ENCODE measurements at places on chromosomes 13 and 19.

- no peak for DNase-seq
Measured at GRCh38 chr13:99315186-99315585, 8.0 kb upstream of the GPR183 start.

GRCh38 chr19:2059422-2060201 lies 8.6 kb upstream of the MKNK2 start:
- DNase-seq: no peak

DNA sequence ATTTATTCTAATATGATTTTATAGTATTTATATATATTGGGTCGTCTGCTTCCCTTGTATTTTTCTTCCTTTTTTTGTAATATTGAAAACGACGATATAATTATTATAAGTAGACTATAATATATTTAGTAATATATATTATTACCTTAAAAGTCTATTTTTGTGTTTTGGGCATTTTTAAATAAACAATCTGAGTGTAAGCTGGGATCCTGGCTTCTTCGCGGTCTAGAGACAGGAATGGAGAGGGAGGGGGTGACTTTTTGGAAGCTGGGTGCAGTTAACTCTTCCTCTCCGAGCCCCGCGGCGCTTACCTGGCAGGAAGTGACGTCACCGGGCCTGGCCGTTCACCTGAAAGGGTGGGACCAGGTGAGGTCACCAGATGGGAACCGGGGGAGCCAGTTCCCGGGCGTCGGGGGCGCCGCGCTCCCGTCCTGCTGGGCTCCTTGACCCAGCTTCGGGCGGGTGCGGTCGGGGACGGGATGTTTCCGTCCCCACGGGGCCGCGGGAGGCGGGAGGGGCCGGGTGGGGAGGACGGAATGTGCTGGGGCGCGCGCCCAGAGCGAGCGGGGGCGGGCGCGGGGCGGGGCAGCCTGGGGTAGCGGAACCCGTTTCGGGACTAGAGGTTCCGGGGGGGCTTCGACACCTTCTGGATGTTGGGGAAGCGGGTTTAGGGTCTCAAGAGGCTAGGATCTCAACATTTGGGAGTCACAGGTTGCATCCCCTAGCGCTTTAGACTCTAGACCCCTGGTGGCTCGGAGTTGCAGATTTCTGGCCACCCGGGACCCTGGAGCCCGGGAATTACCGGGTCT lies 2.8 kb downstream of the ZFP36 start:
- DNase-seq: no peak

GRCh38 chr19:13099073-13099999 lies 3.3 kb downstream of the LYL1 start:
- DNase-seq: no peak

DNA sequence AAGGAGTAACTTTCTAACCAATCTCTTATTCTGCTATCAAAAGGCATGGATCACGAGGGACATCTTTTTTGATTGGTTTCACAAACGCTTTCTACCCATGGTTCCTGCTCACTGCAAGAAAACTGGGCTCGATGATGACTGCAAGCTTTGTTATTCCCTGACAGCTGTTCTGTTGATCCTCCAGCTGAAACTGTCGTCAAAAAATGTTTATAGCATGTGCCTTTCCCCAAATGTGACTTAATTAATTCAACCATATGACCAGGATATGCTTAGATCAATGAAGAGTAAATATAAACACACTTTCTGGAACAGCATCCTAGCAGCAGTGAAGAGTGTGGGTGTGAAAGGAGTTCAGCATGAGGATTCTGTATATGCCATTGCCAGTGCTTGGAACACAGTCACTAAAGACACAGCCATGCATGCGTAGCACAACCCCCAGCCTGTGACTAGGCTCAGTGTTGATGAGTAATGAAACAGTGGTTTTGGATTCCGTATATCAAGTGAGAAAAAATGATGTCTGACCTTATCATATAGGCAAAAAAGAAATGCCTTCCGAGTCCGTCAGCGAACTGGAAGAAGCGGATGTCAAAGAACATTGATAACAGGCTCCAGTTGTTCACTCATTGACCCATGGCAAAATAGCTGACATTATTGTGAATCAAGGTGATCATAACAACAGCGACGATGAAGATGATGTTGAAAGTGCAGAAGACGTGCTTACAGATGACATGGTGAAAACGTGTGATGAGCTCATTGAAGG lies 347.4 kb downstream of the FGF9 start:
- DNase-seq: no peak

GRCh38 chr19:788983-789700 lies 8.1 kb upstream of the PTBP1 start:
- no peak for DNase-seq

DNA sequence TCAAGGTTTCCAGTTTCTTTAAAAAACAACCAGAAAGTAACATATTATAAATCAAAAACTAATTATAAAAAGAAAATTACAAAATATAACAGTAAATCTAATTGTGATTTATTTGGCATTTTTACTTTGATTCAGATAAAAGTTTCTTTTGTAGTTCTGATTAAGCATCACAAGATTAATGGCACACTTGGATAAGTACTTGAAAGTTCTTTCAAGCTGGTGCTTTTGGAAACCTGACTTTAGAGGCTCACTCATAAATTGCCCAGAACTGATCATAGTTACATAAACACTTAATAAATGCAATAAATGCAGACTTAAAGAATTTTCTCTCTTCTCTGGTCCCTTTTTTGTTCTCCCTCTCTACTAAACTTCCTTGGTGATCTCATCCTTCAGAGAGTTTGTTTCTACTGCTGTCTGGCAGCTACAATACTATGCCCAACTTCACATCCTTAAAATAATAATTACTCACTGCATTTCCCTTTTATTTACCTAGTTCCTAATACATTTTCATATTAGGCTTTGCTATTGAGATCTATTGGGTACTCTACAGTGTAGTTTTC lies 1417.0 kb downstream of the EFNB2 start:
- no peak for DNase-seq

DNA sequence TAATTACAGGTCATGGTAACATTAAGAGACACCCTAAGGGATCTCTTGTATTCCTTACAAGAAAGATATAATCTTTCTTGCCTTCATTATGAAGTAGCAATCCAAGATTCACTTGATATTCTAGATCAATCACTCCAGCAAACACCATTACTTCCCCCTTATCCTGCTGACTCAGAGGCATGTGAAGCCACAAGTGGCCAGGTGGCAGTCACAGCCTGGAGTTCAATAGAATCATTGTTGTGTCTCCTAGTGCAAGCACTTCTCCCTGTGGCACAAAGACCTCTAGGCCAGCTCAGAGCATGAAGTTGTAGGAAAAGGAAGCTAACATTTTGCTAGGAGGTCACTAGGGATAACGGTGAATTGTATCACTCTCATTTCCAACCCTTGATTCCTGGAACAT lies 864.3 kb upstream of the ATXN8OS start:
- no peak for DNase-seq

GRCh38 chr13:76383676-76384461 lies 502.3 kb downstream of the KCTD12 start:
- no peak for DNase-seq

GRCh38 chr19:35642312-35642711 lies 767 bp downstream of the ETV2 start:
- DNase-seq: peak; percentile 80

GRCh38 chr13:111551204-111551820 lies 230.9 kb downstream of the TEX29 start:
- DNase-seq: no peak

- DNase-seq: no peak
Measured at GRCh38 chr19:42115219-42115618, 17.0 kb downstream of the POU2F2 start.

DNA sequence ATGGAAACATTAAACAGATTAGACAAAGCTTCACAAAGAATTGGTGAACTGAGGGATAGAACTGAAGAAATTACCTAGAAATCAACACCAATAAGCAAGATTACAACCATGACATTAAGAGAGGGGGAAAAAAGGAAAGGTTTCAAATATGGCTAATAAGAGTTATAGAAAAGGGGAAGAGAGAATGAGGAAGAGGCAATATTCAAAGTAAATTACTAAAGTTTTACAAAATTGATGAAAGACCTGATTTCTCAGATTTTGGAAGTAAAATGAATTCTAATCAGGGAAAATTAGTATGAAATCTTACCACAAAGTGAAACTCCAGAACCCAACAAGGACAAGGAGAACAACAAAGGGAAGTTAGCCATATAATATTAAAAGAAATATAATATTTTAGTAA lies 187.4 kb downstream of the NBEA start:
- DNase-seq: no peak

- no peak for DNase-seq
Measured at GRCh38 chr13:82847595-82847994, 1034.7 kb downstream of the SLITRK1 start.

DNA sequence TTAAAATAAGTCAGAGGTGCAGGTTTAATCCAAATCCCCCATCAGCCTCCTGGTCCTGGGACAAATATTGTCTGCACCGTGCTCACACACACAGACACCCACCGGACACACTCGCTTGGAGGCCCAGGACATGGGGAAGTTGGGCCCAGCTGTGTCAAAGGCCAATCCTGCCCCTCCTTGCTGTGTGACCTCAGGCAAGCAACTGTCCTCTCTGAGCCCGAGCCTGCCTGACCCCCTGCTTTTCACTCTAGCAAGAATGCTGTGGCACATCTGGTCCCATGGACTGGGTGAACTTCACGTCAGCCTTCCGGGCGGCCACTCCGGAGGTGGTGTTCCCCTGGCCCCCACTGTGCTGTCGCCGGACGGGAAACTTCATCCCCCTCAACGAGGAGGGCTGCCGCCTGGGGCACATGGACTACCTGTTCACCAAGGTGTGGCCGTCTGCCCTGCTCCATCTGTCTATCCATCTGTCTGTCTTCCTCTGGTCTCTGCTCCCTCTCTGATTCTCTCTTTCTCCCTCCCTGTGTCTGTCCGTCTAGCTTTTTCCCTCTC lies 9.3 kb downstream of the UPK1A start:
- DNase-seq: no peak

- no peak for DNase-seq
Measured at GRCh38 chr19:19741184-19741583, 8.3 kb upstream of the ZNF14 start.

GRCh38 chr13:44899967-44900366 lies 89.3 kb downstream of the NUFIP1 start:
- no peak for DNase-seq

GRCh38 chr19:17170538-17171297 lies 44.4 kb upstream of the USE1 start:
- no peak for DNase-seq

DNA sequence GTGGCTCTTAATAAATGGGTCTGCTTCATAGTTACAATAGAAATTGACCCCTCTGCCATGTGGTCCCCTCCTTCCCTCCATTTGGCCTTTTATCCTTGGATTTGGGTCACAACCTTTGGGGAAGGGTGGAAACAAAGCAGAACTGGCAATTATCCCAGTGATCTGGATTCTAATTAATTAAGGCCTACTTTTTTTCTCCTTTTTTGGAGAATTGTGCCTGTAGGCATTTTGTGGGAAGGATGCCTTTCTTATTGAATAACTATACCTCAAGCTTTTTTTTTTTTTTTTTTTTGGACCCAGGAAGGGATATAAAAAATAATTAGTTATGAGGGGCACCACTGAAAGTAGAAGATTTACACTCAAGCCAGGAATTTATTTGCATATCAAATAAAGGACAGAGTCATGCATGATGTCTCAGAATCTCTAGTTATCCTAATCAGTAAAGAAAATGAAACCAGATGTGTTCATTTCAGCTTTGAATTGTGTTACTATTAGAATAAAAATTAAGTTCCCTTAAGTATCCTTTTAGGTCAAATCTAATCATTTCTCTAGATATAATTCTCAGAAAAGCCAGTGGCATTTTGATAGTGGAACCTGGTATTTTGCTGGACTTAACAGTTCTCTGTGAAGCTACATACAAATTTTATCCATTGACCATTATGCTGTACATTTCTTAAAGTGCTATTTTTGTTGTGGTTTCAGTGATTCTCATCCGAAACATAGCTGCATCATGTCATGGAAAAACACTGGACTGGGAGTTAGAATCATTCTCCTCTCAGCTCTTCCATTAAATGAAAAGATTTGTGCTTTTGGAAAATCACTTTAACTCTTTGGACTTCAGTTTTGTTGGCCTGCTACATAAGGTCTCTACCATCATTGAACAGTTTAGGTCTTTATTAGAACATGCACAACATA lies 129.3 kb downstream of the KCNRG start:
- no peak for DNase-seq

DNA sequence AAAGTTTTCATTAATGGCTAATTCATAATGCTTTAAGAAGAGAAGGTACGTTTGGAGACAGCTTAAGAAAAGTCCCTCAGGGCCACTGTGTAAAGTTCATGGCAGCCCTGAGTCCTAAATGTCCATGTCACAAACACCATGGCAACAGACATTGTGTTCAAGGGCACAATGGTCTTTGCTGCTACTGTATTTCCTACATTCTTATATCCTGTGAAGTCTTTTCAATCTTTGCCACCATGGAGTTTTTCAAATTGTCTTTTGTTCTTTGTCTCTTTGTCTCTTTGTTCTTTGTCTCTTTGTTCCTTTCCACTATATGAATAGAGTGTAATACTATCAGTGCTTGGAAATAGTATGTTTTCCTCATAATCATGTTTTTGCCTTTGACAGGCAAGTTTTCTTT lies 178.8 kb downstream of the VWA8 start:
- DNase-seq: no peak

DNA sequence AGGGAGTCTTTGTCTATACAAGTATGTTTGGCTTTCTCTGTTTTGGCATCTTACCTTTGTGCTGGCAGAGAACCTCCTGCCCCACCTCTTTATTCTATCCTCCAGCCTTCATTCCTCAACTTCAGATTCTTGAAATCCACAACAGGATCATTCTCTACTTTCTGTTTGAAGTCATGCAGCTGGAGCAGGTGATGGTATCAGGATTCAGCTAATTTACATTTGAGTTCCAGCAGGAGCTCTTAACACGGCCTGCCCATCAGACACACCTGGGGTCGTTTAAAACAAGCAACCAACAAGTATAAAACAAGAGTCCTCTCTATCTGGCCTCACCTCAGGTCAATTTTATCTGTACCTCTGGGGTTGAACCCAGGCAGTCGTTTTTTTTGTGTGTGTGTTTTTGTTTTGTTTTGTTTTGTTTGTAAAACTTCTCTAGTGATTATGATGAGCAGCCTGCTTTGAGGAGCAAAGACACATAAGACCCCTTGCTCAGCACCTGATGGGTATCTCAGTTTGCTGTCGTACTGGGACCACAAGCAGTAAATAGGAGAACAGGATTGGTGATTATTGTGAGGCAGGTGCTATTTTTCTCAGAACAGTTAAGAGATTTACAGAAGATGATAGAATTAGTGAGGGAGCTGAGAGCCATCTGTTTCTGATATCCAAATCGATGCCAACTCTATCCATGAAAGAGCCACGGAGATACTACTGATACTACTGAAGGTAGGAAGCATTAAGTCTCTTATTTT lies 78.4 kb downstream of the GPC6 start:
- no peak for DNase-seq
